Stimulated activated CD8-positive, alpha-beta memory T cell treated with anti-CD3 and anti-CD28 coated beads, Interleukin-4, amount 100 ng/mL, for 1 hour (primary cell): ENCODE measurements at places on chromosomes 11 and 22.

DNA sequence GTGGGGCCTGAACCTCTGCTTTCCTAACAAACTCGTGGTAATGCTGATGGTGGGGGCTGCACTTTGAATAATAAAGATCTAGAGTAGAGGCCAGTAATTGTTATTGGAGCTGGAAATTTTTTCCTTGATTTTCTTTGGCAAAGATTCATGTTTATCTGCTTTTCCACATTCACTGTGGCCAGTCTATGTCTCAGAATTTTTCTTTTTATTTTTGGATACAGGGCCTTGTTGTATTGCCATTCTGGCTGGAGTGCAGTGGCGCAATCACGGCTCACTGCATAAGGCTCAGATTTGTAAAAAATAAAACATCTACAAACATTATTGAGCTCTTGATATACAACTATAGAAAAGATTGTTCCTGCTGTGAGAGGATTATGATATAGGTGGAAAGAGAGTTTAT is 1.6 kb downstream of the TMEM135 start:
- DNase-seq = no peak

- DNase-seq = no peak
Measured at GRCh38 chr11:58726737-58727414, 4.9 kb downstream of the GLYAT start.

DNA sequence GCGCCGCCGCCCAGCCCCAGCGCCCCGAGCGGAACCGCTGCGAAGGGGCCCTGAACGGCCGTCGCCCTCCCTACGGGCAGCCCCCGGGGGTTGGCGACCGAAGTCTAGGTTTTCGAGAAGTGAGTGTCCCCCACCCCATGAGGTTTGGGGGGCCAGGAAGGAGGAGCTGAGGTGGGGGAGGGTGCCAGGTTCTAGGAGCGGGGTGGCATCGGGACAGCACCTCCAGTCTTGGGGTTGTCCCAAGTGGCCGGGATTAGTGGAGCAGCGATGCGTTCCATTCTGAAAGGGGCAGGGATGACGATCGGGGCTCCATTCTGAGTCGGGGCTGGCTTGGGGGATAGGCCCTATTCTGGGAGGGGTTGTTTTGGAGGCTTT is 408 bp downstream of the PPP2R5B start:
- DNase-seq = no peak

DNA sequence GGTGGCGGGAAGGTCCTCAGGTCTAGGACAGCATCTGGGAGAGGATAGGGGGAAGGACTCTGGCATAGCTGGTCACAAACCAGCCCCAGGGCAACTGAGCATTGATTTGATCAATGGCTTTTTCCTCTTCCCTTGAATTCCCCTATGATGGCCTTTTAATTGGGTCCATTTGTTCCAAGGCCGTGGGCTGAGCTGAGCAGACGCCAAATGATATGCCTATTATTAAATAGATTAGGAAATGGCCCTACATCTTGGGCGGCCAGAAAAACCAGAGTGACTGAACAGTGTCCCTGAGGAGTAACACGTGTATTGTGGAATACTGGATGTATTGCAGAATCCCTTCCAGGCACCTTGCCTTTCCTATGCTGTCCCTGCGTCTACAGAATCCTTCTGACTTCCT is 26.7 kb upstream of the P2RY6 start:
- DNase-seq = no peak

GRCh38 chr11:108854346-108854745 is 189.5 kb downstream of the DDX10 start:
- no peak for DNase-seq

- DNase-seq = no peak
Measured at GRCh38 chr11:120471131-120471530, 40.4 kb upstream of the GRIK4 start.
